ENCODE measurements at places on chromosomes 11 and 22. TPM values are rescaled to one million over a fixed set of nuclear protein-coding genes. Genes with fewer than 3 reads are reported as not detected.

Gene SLC5A4
- 0.82 TPM for total RNA-seq

Gene KRTAP5-2
- total RNA-seq: not detected

Gene RAB38
- 23.6 TPM for total RNA-seq

Gene CCDC87
- 0.38 TPM for total RNA-seq

Gene TSSK2
- total RNA-seq: not detected

Gene PELI3
- total RNA-seq: 13.6 TPM

Gene PHLDA2
- total RNA-seq: not detected

Gene MEI1
- total RNA-seq: 0.82 TPM

Gene SCN4B
- 5.9 TPM for total RNA-seq

Gene LIF
- 0.93 TPM for total RNA-seq

Gene TSPAN32
- 3.3 TPM for total RNA-seq

Gene CSTF3
- 46.5 TPM for total RNA-seq

Gene OR52I1
- not detected for total RNA-seq

Gene SHISA8
- 0.55 TPM for total RNA-seq

Gene LAMTOR1
- 51.8 TPM for total RNA-seq

Gene OR4A16
- 4.2 TPM for total RNA-seq

Gene MMP8
- total RNA-seq: not detected

Gene MRE11
- 51.9 TPM for total RNA-seq

Gene NRGN
- 1.2 TPM for total RNA-seq

Gene DERL3
- total RNA-seq: 1.2 TPM

Gene ELMOD1
- total RNA-seq: 30.2 TPM

Gene PANX3
- total RNA-seq: not detected

Gene OR51B4
- total RNA-seq: not detected

Gene MGAT3
- 12.9 TPM for total RNA-seq

Gene FAM181B
- total RNA-seq: 1.8 TPM

Gene RPS19BP1
- total RNA-seq: 41.8 TPM

Gene RPS13
- 660 TPM for total RNA-seq
